ENCODE measurements at places on chromosomes 7 and 10.
A peak's percentile ranks its signal among the peaks of the same experiment; 100 is the strongest.

- DNase-seq = no peak
These were observed 8.6 kb downstream of the LIPA start for GRCh38 chr10:89242840-89243568.

DNA sequence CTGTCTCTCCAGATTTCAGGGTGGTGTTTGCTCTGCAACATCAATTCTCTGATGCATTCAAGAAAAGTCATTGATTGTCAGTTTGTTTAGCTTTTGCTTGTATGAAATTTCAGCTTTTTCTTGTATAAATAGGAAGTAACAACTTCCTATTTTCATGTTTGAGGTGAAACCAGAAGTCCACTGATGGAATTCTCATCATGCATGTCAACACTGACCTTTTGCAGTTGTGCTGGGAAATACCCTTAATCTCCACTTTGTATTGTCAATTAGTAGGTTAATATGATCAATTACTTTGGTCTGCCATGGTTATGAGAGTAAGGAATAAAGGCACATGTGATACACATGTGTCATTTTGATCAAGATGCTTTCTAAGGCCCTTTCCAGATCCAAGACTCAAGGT lies 208.8 kb upstream of the HPS1 start:
- no peak for DNase-seq

DNA sequence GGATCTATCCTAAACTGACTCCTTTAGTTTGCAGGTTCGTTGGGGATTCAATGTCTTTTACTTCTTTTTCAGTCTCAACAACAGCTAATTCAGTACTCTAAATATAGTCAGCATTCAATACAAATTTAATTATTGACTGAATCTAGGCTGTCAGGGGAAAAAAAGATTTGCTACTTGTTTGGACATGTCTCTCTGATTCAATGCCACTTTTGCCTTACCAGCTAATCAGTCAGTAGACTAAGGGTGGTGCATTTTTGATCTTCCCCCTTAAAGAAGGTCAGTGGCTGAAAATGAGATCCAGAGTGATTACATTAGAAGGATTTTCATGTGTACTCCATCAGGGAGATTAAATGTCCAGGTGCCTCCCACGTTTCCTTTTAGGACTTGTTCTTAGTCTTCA lies 145.1 kb downstream of the C1GALT1 start:
- DNase-seq = no peak

DNA sequence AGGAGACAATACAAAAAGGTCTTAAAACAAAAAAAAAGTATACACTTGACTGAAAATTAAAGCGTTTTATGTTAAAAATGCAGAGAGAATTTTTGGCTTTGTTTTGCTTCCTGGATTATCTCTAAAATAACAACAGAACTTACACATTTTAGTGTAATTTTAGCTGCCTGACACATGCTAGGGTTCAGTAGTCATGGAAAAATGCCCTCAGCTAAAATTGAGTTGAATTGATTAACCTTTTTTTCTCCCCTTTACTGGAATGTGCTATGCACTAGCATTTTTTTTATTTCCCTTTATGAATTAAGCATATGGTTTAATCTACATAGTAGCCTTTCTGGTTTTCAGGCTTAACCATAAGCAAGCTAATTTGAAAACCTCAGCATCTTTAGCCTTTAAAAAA lies 89.9 kb downstream of the ZNF277 start:
- no peak for DNase-seq

GRCh38 chr10:68871731-68872342 lies 29.3 kb upstream of the DDX50 start:
- peak; percentile 73 for DNase-seq

DNA sequence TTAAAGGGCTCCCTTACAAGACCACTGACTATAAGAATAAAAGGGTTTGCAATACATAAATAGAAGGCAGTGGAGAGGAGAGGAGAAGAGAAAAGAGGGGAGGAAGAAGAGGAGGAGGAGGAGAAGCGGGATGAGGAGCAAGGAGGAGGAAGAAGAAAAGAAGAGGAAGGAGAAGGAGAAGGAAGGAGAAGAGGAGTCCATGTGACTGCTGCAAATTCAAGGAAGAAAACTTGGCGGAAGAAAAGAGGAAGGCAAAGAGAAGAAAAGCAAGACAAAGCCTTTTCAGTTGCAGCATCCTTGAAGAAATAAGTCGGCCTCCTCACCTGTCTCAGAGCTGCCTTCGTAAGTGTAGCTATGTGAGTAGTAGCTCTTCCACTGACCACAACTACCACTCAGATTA lies 22.6 kb downstream of the ASAH2 start:
- DNase-seq = no peak

DNA sequence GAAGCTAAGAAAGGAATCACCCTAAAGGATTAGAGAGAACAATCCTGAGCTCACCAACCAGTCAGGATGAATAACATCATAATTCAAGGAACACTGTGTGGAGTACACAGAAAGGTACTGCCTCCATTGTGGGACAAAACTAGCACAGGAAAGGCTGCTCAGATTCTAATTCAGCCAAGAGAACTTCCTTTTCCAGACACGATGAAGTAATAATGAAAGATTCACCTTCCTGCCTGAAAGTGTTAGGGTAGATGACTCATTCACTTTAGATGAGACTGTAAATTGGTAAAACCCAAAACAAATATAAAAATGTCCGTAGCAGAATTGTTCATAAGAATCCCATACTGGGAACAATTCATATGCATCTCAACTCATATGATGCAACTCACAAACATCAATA lies 167.2 kb downstream of the CDC14C start:
- no peak for DNase-seq

DNA sequence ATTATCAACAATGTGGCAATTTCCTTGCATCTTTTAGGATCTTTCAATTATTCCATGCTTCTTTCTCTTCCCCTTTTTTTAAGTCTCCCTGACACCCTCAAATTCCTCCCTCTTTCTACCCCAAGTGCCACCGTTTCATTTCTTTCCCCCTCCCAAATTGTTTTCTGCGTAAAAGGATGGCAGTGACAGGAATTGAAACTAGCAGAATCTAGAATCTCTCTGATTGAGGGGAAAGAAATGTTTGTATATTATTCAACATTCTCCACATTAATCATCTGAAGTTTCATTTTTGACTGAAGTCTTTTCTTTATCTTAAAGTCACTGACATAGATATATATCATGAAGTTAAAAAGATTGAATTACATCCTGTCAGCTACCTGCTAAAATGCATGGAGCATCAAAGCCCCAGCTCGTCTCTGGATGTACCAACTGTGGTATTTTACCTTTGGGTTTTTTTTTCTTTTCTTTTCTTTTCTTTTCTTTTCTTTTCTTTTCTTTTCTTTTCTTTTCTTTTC lies 633.5 kb downstream of the SORCS3 start:
- no peak for DNase-seq

GRCh38 chr7:22051886-22052673 lies 106.4 kb upstream of the CDCA7L start:
- DNase-seq = peak; percentile 1

GRCh38 chr7:70298780-70299471 lies 700.7 kb downstream of the AUTS2 start:
- no peak for DNase-seq

- DNase-seq = no peak
These were observed 16.0 kb upstream of the SLC29A3 start for GRCh38 chr10:71302874-71303568.

DNA sequence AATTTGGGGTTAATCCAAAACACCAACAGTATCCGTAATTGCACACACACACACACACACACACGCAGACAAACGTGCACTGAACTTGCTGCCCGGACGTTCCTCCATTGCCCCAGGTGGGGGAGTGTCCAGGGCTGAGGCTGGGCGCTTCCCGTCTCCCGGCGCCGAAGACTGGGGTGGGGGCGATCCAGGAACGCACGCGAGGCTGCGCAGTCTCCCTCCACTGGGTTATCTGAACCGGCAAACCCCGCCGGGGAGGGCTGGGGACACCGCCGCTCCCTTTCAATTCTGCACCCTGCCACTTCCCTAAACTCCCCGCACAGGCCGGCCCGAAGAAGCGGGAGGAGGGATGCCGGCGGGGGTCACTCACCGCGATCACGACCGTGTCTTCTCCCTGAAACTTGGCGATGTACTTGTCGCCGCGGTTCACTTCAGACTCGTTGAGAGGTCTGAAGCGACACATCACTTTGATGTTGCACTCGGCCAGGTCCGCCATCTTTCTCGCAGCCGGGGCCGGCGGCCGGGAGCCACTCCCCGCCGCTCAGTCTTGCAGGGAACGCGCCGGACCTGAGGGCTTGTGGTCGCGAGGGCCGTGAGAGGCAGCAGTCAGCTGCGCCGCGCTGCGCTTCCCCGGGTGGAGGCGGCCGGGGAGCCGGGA lies 618 bp downstream of the KIF5B start:
- no peak for DNase-seq

DNA sequence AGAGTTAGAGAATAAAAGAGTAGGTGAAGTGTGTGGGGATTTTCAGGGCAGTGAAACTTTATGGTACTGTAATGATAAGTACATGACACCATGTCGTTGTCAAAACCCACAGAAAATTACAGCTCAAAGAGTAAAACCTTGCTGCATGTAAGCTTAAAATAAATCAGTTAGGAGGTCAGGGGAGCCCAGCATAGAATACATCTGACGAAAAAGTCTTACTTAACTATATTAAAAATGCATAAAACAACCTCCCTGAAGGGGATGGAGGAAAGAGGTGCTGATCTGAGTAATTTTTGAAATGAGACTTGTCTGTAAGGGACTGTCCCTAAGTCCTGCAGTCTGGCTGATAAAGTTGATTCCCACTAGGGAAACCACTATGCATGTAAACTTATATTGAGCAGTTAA lies 49.8 kb upstream of the AKR1E2 start:
- DNase-seq = no peak

GRCh38 chr10:31554556-31554955 lies 235.5 kb downstream of the ZEB1 start:
- peak; percentile 2 for DNase-seq

DNA sequence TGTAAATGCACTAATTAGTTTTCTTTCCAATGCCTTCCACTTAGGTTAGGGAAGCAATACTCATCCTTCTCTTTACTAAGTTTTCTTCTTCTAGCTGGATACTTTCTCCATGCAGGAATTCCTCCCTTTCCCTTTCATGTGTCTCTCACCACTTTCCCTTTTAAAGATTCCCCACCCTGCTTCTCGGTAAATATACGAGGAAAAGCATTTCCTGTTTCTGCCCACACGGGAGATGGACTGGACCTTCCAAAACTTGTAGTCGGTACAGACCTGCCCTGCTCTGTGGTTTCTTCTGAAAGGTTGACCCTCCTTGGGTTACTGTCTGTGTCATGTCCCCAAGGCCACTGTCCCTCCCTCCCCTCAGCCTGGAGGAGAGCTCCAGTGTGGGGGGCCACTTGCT lies 58.9 kb upstream of the LYZL2 start:
- DNase-seq = no peak

DNA sequence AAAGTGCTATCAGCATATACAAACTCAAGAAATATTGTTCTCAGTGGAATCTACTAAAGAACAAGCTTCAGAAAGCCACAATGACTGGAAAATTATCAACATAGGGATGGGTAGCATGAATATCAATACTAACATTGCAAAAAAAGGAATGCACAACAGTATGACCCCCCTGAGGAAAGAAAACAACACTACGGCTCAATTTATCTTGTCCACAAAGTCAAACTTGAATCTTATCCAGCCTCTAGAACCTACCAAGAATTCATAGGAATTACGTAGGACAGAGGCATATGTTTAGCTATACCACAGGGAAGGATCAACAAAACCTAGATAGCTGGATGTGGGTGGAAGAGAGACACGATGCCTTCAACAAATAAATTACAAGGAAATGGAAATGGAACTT lies 54.6 kb downstream of the AGMO start:
- no peak for DNase-seq

DNA sequence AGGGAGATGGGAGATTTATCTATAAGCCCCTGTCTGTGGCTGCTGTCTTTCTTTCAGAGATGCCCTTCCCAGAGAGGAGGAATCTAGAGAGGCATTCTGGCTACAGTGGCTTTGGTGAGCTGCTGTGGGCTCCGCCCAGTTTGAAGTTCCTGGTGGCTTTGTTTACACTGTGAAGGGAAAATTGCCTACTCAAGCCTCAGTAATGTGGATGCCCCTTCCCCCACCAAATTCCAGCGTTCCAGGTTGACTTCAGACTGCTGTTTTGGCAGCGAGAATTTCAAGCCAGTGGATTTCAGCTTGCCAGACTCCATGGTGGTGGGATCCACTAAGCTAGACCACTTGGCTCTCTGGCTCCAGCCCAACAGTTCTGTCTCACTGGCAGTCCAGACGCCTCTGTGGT lies 951.6 kb downstream of the CCSER2 start:
- no peak for DNase-seq

GRCh38 chr10:95531994-95532399 lies 29.2 kb downstream of the SORBS1 start:
- DNase-seq = no peak

DNA sequence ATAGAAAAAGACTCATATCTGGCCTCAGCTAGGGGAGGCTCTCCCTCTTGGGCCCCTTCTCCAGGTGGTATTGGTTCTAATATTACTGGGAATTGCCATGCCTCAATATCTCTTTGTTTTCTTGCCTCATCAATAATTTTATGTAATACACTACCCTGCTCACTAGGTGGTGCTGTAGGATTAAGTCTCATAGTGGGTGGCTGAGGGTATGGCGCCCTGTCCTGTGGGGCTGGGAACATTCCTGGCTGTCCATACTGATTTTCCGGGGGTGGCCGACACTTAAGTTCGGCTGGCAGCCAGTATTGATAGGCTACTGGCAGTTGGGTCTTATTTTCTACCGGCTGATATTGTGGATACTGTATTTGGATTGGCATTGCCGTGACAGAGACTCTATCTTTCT lies 9.0 kb upstream of the TAS2R3 start:
- DNase-seq = no peak

DNA sequence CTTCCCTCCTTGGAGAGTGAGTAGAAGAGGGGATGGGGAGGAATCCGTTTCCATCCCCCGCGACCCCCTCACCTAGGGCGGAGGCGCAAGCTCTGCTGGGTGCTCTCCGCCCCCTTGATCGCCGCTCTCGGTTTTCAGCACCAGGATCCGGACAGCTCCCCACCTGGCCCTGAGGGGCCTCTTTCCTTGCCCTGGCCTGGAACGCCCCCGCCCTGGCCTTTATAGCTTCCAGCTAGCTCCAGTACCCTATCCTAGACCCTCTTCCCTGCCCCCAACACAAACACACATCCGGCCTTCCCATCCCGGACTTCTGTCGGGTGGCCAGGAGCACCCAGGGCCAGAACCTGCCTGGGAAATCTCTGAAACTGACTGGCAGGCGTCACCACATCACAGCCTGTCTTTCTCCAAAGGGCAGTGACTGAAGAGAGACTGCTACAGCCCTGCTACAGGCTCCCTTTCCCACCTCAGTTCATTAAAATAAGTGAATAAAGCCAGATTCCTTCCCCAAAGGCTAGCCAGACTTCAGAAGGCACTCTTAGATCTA lies 72.3 kb upstream of the LEP start:
- no peak for DNase-seq

GRCh38 chr7:14286036-14286435 lies 296.6 kb upstream of the ETV1 start:
- DNase-seq = no peak

GRCh38 chr7:110647266-110647665 lies 443.7 kb upstream of the LRRN3 start:
- DNase-seq = no peak

- DNase-seq = no peak
These were observed 59.4 kb upstream of the COL13A1 start for GRCh38 chr10:69742356-69742695.

GRCh38 chr10:81915504-81915897 lies 40.5 kb downstream of the NRG3 start:
- DNase-seq = no peak

Data from HFF-Myc (cell line).